ENCODE measurements at places on chromosomes 11 and 22.

DNA sequence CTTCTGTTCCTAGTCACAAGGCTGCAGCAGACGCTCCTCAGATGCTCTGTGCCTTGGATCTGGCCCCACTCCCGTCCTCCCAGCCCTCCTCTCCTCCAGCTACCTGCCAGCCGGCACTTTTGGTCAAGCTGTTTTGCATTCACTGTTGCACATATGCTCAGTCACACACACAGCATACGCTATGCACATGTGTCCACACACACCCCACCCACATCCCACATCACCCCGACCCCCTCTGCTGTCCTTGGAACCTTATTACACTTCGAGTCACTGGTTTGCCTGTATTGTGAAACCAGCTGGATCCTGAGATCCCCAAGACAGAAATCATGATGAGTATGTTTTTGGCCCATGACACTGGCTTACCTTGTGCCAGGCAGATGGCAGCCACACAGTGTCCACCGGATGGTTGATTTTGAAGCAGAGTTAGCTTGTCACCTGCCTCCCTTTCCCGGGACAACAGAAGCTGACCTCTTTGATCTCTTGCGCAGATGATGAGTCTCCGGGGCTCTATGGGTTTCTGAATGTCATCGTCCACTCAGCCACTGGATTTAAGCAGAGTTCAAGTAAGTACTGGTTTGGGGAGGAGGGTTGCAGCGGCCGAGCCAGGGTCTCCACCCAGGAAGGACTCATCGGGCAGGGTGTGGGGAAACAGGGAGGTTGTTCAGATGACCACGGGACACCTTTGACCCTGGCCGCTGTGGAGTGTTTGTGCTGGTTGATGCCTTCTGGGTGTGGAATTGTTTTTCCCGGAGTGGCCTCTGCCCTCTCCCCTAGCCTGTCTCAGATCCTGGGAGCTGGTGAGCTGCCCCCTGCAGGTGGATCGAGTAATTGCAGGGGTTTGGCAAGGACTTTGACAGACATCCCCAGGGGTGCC is 109.8 kb downstream of the BCR start:
- peak; percentile 11 for DNase-seq

DNA sequence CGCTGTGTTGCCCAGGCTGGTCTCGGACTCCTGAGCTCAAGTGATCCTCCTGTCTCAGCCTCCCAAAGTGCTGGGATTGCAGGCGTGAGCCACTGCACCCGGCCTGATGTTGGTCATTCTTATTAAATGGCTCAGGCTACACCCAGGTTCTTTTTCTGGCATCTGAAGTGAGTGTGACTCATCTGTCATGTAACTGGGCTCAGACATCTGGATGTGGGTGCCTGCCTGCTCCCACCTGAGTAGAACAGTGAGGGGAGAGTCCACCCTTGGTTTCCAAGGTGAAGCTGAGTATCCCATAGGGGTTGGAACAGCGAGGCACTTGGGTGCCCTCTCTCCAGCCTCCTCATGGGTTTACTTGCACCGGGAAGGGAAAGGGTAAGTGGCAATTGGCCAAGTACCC is 36.7 kb upstream of the EIF3D start:
- DNase-seq = no peak

DNA sequence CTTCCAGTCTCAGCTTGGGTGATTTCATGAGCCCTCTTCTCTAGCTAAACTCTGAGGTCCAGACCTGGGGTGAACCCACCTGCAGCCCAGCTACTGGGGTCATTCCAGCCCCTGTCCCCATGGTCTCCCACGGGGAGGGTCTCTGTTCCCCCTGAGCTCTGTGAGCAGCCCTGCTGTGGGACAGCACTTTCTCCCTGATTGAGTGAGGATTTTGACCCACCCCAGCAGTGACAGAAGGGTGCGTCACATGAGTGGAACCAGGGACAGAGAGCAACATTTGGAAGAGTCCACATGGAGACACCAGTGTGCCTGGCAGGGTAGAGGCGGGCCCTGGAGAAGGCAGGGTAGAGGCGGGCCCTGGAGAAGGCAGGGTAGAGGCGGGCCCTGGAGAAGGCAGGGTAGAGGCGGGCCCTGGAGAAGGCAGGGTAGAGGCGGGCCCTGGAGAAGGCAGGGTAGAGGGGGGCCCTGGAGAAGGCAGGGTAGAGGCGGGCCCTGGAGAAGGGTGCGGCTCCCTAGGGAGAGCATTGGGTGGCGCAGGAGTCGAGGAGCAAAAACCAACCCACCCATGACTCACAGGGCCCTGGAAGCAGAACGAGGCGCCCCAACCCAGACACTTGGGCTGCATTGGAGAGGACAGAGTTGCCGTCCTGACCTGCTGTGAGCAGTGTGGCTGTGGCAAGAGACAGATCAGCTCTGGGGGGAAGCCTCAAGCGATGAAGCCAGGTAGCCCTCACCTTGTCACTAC is 227.7 kb upstream of the B3GAT1 start:
- peak; percentile 87 for DNase-seq

- no peak for DNase-seq
These were observed 13.2 kb upstream of the RGL4 start for GRCh38 chr22:23677701-23677995.

GRCh38 chr11:2428322-2428795 is 16.0 kb downstream of the TRPM5 start:
- peak; percentile 46 for DNase-seq

- no peak for DNase-seq
These were observed 49.9 kb upstream of the CDON start for GRCh38 chr11:126112547-126112946.

DNA sequence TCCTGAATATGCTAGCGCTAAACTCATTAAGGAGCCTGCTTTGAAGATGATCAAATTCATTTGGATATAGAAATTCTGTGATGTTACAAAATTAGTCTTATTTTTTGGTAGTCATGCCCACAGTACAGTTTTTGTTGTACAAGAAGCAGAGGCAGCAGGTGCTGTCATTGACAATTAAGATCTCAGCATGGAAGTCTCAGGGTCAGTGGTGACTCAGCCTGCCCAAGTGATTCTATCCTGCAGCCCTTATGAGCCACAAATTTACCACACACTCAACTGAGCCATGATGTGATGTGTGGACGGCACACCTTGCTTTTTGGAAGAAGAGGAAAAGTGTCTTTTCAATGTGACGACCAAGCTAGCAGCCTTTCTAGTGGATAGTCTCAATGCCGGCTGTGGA is 153.6 kb upstream of the SORL1-AS1 start:
- no peak for DNase-seq
